ENCODE measurements at places on chromosomes 4 and X.

GRCh38 chrX:19162851-19163250, 40.6 kb upstream of the ADGRG2 start:
- no peak for DNase-seq

DNA sequence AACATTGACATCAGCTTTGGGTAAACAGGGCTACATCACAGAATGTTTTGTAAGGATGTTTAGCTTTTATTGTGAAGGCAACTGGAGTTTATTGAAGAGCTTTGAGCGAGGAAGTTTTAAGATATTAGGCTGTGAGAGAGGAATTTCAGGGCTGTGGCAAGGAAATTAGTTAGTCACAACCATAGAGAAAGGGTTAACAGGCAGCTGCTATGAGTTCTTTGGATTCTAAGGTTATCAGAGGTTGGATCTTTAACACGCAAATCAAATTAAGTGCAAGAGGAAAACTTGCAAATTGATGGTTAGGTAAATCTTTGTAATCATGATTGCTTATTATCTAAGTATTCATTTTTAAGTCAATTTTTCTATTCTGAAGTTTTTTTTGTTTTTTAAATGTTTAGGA, 156.0 kb downstream of the UGT8 start:
- no peak for DNase-seq

- no peak for DNase-seq
Observed at GRCh38 chr4:139525414-139525813, 30.6 kb downstream of the SETD7 start.

GRCh38 chr4:138609943-138610350, 367.8 kb upstream of the SLC7A11 start:
- DNase-seq = peak; percentile 87

DNA sequence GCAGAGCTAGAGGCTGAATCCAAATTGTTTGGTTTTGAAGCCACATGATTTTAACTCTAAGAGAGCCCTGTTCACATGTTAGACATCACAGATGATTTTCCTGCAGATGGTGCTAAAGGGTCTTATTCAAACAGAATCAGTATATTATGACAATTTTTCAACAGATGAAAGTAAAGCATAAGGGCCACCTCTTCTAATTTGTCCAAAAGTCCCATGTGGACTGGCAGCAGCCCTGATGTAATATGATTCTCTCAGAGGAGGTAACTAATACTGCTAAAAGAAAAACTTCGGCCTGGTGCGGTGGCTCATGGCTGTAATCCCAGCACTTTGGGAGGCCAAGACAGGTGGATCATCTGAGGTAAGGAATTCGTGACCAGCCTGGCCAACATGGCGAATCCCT, 26.0 kb upstream of the SETD7 start:
- no peak for DNase-seq

DNA sequence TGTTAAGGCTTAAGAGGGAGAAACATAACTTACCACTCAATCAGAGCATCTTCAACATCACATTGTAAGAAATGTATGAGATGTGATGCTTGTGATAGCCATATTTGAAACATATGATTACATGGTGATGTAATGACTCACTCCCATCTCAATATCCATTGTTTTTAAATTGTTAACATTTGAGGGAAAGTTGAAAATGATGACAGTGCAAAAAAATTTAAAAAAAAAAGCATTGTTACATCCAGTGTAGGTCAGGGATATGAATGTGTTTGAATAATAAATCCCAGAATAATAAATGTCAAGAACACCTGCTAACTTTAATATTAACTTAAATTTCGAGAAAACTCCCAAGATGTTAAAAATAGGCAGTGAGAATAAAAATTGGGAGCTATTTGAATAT, 6.4 kb upstream of the CCSER1 start:
- no peak for DNase-seq

- peak; percentile 62 for DNase-seq
Observed at GRCh38 chr4:138897811-138898226, 117.8 kb upstream of the NOCT start.

DNA sequence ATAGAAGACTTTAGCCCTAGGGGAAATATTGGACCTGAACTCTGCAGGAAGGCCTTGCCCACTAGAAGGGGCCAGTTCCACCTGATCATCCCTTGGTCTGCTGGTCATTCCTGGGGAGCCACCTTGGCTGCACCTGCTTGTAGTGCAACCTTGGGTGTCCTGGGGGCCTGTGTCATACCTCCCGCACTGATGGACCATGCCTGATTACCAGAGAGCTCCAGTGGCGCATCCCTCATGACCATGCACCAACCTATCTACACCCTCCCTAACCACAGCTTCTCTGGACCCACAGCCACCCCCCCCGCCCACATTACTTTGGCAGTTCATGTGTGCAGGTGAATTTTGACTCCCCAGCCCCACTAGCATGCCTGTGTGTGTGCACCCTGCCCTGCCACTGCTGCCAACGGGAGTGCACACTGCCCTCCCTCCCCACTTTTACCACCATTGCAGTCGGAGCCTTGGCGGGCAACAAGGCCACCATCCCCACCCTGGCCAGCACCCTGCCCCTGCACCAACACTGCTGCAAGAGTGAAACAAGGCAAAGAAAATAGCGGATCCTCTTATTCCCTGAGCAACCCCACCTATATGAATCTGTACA, 208.1 kb downstream of the FAM47B start:
- DNase-seq = no peak

DNA sequence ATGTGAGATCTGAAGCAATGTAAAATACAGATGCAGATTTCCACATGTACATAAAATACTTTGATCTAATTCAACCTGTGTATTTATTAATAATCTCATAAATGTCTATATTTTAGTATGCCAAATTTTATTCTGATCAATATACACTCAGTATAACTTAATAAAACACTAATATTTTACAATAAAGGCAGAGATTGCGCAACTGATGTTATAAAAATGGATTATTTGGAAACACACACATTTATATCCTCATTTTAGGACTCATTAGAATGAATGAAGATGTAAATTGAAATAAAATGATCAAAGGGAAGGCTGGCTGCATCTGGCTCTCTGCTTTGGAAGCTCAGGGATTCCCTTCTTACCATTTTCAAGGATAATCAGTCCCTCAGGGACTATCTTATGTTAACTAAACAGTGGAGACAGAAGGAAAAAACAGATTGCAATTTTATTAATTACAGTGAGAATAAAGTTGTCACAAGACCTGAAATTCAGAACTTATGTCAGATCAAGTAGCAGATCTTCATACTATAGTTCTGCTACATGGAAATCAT, 900.9 kb upstream of the EPHA5 start:
- no peak for DNase-seq

DNA sequence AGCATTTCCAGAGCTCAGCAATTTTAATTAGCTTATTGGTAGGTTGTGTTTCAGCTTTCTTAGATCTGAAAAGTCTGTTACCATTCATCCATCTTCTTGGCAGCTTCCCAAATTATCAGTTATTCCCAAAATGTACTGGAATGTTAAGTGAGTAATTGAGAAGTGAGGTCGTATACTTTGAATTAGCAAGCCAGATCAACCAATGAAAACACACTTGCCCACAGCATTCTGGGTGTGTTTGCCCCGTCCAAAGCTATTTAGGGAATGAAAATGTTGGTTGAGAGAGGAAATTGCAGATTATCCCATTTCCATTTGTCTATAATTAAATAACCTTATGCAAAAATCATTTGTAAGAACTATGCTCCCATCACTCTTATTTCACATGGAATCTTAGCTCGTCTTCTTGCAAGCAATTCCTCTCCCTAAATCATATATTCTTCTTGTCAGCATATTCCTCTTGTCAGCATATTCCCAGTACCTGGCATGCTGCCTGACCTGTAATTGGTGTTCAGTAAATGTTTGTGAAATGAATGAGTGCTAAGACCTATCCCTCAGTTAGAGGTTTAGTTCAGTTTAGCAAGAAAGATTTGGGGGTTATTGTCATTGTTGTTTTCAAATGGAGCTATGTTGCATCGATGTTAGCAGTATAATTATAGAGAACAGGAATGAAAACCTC, 23.3 kb upstream of the ANTXR2 start:
- DNase-seq = no peak

GRCh38 chr4:178083968-178084367, 641.7 kb upstream of the AGA start:
- DNase-seq = no peak

- DNase-seq = no peak
Observed at GRCh38 chr4:1126506-1126905, 13.1 kb upstream of the RNF212 start.

GRCh38 chr4:109385260-109385659, 48.4 kb upstream of the SEC24B start:
- no peak for DNase-seq

GRCh38 chr4:187283201-187283955, 559.7 kb upstream of the FAT1 start:
- no peak for DNase-seq

DNA sequence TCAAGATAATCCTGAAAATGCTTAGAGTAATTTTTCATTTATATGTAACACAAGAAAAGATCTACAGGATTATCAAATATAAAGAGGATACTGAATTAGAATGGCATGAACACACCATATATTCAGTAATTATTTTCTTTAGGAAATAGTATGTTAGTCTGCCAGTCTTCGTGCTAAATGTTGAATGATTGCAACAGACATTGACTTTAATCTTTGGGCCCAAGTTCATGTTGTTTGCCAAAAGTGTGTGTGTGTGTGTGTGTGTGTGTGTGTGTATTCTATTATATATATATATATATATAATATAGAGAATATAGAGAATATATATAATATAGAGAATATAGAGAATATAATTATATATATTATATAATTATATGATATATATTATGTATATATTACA, 186.6 kb downstream of the TMEM47 start:
- DNase-seq = no peak

- DNase-seq = peak; percentile 3
Observed at GRCh38 chr4:36997727-36998126, 246.8 kb upstream of the NWD2 start.

DNA sequence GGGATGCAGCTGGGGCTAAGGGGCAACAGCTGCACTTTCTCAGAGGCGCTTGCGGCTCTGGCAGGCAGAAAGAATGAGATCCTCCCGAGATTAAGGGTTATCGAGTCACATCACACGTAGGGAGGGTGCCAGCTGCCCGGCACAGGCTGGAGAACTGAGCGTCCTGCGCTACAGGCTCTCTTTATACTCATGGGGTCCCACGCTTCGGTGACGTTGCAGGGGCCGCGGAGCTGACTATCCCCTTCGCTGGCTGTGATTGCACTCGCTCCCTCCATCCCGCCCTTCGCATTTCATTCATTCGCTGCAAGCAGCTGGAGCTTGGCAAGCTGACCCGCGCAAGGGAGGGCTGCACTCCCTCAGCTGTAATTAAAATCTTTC, at the start of gene TACR3:
Gene TACR3, minus strand, starts transcription at position 156 of the 378 bp plus-strand sequence. CDS start 310 bp downstream, outside the sequence.
- no peak for DNase-seq

- DNase-seq = peak; percentile 41
Observed at GRCh38 chr4:7854697-7855370, 84.8 kb downstream of the AFAP1 start.

- DNase-seq = peak; percentile 30
Observed at GRCh38 chr4:136664988-136665387, 867.3 kb downstream of the PCDH18 start.

- peak; percentile 52 for DNase-seq
Observed at GRCh38 chr4:44927399-44928380, 201.3 kb upstream of the GNPDA2 start.

DNA sequence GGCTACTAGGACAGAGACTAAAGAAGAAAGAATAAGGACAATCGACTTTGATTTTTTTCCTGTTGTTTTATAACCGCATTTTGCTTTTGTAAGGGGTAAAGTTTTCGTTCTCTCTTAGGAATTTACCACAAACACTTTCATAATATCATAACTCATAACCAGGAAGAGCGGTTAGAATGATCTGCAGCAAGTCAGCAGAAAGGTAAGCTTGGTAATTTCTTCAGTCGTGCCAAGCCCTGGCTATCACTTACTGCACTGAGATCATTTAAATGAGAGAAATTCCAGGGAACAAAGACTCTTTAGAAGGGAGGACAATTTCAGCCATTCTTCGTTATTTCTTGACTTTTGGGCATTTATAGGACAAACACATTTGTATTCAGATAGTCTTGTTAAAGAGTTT, 258.1 kb downstream of the UNC5C start:
- no peak for DNase-seq

DNA sequence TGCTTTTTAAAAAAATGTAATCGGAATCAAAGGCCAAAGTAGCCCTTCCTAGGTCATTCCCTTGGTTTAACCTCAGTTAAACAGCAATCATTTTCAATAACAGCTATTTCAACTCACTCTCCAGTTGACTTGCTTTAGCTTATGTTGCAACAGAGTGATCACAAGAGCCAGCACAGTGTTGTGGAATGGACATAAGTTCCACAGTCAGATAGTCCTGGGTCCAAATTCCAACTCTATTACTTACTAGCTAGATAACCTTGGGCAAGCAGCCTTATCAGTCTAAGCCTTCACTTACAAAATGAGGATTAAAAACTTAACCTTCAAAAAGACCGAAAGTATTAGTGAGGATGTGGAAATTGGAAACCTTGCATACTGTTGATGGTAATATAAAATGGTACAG, 9.2 kb upstream of the GPC3 start:
- no peak for DNase-seq

DNA sequence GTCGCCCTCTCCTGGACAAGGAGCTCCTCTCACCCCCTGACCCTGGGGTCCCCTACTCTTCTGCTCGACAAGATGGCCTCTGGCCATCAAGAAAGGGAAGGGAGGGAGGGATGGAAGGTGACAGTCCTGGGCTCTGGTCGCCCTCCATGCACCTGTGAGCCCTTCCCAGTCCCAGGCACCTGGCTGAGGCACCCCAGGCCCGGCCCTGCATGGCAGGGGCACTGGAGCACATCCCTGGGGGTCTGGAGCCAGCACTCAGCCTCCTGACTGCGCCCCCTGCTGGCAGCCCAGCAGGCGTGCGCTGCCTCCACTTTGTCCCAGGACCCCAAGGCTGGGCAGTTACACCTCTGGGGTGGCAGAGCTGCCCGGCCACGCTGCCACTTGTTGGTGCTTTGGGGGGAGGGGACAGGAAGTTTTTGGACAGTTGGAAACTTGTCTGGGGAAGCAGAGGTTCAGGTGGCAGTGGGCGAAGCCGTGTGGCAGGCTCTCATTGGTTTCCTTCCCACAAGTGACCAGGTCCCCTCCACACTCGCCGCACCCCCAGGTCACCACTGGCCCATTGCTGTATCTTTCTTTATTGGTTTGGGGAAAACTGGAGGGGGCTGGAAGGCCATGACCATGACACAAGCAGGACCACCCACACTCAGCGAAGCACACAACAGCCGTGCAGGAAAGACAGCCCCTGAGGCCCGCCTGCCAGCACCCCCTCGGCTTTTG, 4.3 kb downstream of the PNCK start:
- DNase-seq = no peak

DNA sequence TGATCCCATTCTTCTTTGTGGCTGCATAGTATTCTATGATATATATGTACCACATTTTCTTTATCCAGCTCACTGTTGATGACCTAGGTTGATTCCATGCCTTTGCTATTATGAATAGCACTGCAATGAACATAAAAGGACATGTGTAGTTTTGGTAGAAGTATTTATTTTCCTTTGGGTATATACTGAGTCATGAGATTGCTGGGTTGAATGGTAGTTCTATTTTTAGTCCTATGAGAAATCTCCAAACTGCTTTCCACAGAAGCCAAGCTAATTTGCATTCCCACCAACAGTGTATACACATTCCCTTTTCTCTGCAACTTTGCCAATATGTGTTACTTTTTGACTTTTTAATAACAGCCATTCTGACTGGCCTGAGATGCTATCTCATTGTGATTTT, 278.3 kb downstream of the PCDH18 start:
- peak; percentile 8 for DNase-seq

GRCh38 chrX:70029863-70030262, 19.9 kb downstream of the AWAT2 start:
- DNase-seq = no peak

GRCh38 chr4:137283737-137284136, 248.6 kb downstream of the PCDH18 start:
- no peak for DNase-seq
